ENCODE measurements at places on chromosomes 5 and 9.
A peak's percentile ranks its signal among the peaks of the same experiment; 100 is the strongest.

DNA sequence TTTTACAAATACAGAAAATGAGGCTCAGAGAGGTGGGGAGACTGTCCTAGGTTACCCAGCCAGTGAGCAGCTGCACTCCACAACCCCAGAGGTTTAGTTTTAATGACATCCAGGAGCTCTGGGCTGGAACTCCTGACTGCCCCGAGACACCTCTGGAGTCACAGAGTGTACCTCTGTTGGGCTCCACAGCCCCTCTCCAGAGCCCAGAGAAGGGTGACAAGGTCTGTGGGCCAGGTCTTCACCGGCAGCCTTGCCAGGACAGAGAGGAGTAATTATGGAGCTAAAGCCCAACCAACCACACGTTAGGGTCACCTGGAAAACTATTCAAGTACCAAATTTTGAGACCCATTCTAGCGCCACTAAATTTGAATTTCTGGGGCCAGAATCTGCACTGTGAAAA lies 11.1 kb downstream of the CDX1 start:
- DNase-seq: no peak

GRCh38 chr9:131442351-131442750 lies 48.5 kb downstream of the PRRC2B start:
- no peak for DNase-seq

GRCh38 chr9:32551276-32552051 lies 663 bp upstream of the SMIM27 start:
- peak; percentile 66 for DNase-seq

- no peak for DNase-seq
Measured at GRCh38 chr5:112886975-112887374, 25.9 kb downstream of the SRP19 start.

DNA sequence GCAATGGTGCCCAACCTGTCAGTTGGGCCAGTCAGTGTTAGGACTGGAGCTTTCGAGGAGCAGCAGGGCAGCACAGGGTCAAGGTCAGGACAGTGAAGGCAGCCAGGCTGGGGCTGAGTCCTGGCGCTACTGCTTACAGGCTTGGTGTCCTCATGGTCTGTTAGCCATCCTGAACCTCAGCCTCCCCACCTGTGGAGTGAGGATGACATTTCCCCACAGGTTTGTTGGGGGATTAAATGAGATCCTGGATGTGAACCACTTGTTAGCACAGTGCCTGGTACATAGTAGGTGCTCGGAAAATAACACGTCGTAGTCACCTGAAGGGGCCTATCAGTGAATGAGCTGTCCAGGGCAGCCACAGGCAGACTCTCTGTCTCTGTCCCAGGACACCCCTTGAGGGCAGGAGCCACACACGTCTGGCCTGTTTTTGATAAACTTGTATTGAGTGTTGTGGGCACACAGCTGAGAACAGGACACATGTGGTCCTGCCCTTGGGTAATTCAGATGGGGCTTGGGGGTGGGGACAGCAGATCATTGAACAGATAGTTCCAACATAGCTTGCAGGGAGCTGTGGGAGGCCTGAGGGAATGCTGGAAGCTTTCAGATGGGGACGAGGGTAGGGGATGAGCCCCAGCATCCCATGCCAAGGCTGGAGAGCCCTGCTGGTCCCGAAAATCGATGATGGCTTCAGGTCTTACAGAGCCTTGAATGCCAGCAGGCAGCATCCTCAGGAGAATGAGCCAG lies 69.3 kb downstream of the AMBP start:
- DNase-seq: no peak

- DNase-seq: no peak
Measured at GRCh38 chr9:18384066-18384465, 89.9 kb upstream of the ADAMTSL1 start.

DNA sequence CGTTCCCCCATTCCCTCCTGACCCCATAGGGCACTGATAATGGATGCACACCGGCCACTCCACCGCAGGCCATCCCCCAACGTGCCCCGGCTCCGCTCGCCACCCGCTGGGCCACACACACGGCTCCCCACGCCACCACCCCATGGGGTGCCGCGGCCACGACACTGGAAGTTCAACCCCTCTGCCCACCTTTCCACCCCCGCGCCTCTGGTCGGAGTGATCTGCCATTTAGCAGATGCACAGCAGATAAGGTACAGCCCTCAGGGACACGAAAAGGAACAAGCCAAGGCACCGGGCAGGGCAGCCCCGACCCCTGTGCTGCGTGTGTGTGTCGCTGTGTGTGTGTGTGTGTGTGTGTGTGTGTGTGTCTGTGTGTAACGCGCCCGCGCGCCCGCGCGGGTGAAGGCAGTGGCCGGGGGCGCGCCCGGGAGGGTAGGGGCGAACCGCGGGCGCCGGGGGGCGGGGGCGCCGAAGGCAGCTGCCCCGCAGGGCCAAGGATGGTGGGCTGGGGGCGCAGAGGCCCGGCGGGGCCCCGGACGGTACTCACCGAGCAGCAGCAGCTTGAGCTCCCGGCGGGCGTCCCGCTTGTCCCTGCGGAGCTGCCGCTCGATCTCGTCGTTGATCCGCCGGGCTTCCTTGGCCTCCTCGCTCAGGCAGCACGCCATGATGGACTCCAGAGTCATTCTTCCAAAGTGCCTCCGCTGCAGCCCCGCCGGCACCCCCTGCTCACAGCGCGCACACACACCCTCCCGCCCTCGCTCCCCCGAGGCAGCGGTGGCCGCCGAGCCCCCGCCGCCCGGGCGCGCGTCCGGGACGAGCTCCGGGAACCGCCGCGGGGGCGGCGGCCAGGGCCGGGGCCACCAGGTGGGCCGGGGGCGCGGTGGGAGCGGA lies 813 bp downstream of the GNAQ start:
- DNase-seq: peak; percentile 88

- DNase-seq: no peak
Measured at GRCh38 chr5:56108246-56108645, 113.5 kb upstream of the IL6ST start.

DNA sequence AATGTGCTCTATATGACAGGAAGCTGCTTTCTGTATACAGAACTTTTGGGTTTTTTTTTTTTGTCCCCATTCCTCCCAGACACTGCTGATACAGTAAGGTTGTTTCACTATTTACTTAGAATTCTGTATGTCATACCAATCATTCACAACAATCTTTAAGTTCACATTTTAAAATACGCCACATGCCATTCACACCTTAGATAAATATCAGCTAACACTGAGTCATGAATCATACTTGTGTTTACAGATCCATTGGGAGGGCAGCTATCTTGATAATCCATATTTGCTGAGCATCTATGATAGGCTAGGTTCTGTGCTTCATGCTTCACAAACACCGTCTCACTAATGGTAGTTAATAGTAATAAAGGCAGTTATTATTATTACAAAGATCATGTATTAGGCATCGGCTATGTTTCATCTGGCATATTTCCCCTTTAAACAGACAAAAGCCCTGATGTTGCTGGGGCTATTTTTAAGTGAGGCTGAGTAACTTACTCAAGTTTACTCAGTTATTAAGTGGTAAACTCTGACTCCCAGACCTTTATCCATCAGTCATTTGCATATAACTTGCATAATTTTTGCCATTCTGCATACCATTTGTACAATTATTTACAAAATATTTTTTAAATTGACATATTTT lies 152.2 kb upstream of the HMHB1 start:
- DNase-seq: no peak

GRCh38 chr9:129587487-129588262 lies 33.2 kb downstream of the C9orf50 start:
- peak; percentile 11 for DNase-seq

DNA sequence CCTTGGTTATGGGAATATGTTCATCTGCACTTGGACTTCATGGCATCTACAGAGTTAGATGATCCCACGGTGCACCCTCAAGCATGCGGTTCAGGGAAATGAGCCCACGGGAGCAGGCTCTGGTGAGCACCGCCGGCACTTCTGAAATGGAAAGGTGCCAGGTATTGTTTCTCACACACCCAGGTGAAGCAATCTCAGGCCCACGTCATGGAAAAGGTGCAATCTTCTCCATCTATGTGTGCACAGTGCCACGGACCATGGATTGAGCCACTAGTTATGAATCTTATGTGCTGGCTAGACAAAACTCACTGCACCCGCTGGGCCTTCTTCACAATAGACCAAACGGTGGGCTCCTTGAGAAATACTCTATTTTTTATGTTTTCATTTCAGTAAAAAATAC lies 27.3 kb downstream of the IRX1 start:
- DNase-seq: no peak

GRCh38 chr5:74185599-74185998 lies 454.9 kb downstream of the ENC1 start:
- DNase-seq: no peak

- DNase-seq: no peak
Measured at GRCh38 chr9:137913771-137914767, 36.5 kb downstream of the CACNA1B start.

DNA sequence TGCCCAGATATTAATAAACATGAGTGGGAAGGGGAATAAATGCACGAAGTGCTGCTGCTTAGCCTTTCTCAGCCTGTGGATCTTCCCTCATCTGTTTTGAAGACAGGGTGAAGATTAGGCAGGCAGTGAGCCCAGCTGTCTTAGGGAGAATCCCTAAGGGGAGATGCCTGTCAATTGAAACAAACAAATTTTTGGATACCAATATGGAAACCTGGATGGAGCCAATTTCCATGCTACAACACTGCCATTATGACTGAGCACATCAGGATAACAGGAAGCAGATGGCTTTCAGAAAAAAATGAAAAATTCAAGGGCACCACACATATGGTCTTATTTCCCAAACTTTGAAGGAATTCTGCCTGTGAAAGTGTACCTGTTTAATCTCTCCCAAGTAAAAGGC lies 80.3 kb downstream of the HMHB1 start:
- DNase-seq: no peak

- DNase-seq: no peak
Measured at GRCh38 chr5:95668728-95669127, 14.1 kb downstream of the SPATA9 start.

GRCh38 chr5:108634617-108635288 lies 112.9 kb upstream of the FER start:
- no peak for DNase-seq

GRCh38 chr5:98527846-98528245 lies 245.6 kb upstream of the RGMB start:
- no peak for DNase-seq

DNA sequence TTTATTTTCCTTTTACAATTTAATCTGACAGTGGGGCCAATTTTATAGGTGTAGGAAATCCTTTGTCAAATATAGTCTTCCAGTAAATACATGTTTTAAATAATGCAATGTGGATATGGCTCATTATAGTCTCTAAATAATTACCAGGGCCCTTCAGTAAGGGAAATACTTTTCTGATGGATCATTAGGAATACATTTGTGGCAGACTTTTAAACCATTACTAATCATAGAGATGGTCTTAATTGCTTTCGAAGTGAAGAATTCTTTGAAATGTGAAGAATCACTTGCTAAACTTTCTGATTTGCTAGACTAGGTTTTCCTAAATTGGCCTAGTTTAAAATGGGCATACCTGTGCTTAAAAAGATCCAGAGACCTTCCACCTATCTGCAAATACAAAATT lies 105.6 kb upstream of the ELL2 start:
- DNase-seq: no peak

GRCh38 chr9:38083858-38084555 lies 15.0 kb upstream of the SHB start:
- no peak for DNase-seq

- no peak for DNase-seq
Measured at GRCh38 chr9:107620801-107621200, 131.2 kb upstream of the KLF4 start.

DNA sequence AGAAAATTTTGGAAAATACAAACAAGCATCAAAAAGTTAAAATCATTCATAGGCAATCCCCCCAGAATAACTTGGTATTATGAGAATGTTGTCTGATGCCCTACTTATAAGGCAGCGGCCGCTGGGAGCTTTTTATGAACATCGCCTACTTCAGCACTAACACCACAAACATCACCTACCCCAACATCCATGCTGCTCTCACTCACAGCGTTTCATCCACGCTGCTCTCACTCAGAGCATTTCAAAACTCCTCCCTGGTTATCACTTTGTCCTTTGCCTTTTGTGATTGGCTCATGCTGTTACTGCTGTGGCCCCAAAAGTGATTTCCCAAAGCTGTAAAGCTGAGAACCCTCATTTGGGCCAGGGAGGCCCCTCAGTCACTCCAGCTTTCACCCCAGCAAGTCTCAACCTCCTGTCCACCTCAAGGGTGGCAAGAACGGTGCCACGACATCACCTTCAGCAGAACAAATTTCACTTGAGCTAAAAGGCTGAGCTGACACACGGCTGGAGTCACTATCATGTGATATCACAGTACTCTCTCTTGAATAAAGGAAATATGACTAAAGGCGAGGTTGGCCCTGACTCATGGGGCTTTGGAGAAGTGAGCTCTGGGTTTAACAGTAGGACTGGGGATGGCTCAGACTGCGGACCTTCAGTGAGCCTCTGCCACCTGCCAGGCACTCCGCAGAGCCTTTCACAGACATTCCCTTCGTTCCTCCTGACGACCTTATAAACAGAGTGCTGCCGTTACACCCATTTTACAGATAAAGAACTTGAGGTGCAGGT lies 25.2 kb downstream of the SHC3 start:
- DNase-seq: no peak

- DNase-seq: no peak
Measured at GRCh38 chr5:3346111-3346820, 249.4 kb upstream of the IRX1 start.

DNA sequence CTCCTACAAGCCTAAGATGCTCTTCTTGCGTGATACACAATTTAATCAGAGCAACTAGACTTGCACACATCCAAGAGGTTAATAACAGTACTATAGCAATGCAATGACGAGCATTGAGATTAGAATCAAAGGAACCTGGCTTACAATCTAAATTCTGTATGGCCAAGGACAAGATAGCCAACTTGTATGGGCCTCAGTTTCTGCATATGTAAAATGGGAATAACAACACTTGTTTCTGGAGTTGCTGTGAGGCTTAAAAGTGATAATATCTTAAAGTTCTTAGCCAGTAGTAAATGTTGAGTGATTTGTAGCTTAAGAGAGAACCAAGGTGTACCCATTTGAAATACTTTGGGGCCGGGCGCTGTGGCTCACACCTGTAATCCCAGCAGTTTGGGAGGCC lies 2.2 kb upstream of the PUM3 start:
- DNase-seq: no peak

- DNase-seq: peak; percentile 21
Measured at GRCh38 chr9:129247285-129248153, 69.5 kb upstream of the IER5L start.

DNA sequence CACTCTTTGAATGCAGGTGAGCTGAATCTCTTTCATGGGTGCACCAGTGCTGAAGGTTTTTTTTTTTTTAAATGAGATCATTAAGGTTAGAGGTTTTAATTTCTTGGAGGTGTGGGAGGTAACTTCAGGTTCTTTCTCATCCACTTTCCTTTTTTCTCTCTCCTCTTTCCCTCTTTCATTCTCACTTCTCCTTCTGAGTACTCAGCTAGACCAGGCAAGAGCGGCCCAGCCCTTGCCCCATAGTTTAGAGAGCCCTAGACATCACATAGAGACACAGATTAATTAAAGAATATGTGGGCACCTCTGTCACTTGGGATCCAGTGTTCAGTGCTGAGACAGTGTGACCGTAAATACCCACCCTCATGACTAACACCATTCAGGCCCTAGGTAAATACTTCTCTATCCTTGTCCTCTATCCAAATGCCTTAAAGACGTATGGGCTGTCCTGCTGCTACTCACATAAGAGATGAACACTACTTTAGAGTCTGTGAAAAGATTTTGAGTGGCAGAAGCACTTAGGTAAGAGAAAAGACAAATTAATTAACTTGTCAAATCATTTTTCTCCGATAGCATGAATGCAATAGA lies 174.1 kb downstream of the TLE4 start:
- no peak for DNase-seq

All from Right ventricle myocardium inferior (tissue), 1 donor.